Activated CD4-positive, alpha-beta T cell treated with anti-CD3 and anti-CD28 coated beads, Interleukin-2, amount 10 ng/mL, durations not matched to agents 24 days and 14 days (primary cell): ENCODE measurements at places on chromosomes 4 and X. TPM values are rescaled to one million over a fixed set of nuclear protein-coding genes. Genes with fewer than 3 reads are reported as not detected.
A peak's percentile ranks its signal among the peaks of the same experiment; 100 is the strongest.

Gene ARHGEF9
- 16.7 and 18.9 TPM in 2 replicates for total RNA-seq

Gene IQCM
- total RNA-seq, result not detected in 2 replicates

Gene NR0B1
- not detected in 2 replicates for total RNA-seq

Gene IL13RA1
- total RNA-seq, result 0.33 and 0.36 TPM in 2 replicates

Gene PRR32
- not detected in 2 replicates for total RNA-seq

DNA sequence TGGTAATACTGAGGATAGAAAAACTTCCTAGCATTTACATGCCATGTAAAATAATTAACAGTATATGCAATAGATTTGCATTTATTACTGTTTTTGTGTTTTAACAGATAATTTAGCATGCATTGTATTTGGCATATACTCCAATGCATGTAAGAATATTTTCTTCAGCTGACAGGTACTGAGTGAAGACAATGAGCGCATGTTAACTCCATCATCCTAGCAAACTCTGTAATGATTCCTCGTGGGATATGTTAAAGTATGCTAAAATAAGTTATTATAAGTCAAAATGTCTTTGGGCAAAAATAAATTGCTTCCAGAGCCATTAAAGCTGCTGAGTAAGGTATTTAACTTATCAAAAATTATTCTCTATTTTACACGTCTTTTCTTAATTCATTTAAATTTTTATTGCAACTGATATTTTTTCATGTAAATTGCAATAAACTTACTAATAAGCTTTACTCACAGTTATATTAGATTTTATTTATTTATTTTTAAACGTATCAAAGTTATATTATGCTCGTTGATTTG is 616.4 kb upstream of the NDST4 start:
- no peaks in the 10 kb centered on the region for H3K27me3 ChIP-seq
- H3K27ac ChIP-seq, result no peak overlapping the region
- H3K4me3 ChIP-seq, result no peak overlapping the region
- no peaks in the 10 kb centered on the region for H3K4me1 ChIP-seq

DNA sequence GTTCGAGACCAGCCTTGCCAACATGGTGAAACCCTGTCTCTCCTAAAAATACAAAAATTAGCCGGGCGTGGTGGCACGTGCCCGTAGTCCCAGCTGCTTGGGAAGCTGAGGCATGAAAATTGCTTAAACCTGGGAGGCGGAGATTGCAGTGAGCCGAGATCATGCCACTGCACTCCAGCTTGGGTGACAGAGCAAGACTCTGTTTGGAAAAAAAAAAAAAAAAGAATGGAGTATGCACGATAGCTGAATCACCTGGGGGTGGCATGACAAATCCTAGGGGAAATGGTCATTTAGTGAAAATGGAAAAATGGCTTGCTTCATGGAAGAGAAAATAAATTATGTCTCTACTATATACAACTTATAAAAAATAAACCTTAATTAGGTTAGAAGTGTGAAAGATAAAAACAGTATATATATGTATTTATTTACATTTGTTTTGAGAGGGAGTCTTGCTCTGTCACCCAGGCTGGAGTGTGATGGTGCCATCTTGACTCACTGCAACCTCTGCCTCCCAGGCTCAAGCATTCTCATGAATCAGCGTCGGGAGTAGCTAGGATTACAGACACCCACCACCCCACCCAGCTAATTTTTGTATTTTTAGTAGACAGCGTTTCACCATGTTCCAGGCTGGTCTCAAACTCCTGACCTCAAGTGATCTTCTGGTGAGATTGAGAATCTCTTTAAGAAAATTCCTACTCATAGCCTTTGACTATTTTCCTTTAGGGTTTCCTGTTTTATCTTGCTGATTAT is 19.3 kb upstream of the ING2 start:
- H3K36me3 ChIP-seq, result no peaks in the 10 kb centered on the region
- H3K27ac ChIP-seq, result no peak overlapping the region
- no peaks in the 10 kb centered on the region for H3K27me3 ChIP-seq
- H3K4me1 ChIP-seq, result no peaks in the 10 kb centered on the region
- H3K4me3 ChIP-seq, result no peak overlapping the region

DNA sequence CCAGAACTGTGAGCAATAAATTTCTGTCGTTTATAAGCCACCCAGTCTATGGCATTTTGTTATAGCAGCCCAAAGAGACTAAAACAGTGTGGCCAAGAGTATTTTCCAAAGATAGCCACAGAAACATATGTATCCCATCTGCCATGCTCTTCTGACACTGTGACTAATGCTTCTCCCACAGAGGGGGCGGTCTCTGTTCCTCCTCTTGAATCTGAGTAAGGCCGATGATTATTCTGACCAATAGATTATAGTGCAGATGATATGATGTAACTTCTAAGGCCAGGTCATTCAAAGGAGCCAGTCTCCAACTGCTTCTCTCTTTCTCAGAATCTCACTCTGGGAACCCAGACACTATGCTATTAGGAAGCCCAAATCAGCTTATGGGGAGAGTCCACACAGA is 570.7 kb downstream of the BCOR start:
- H3K27me3 ChIP-seq, result no peaks in the 10 kb centered on the region
- no peak overlapping the region for H3K27ac ChIP-seq
- DNase-seq, result no peak
- H3K36me3 ChIP-seq, result no peaks in the 10 kb centered on the region

GRCh38 chr4:77821775-77822174 is 2.6 kb upstream of the CNOT6L start:
- peak overlapping the region; percentile 100 for H3K27ac ChIP-seq
- H3K4me3 ChIP-seq, result peak overlapping the region; percentile 97
- peak; percentile 79 for DNase-seq
- H3K27me3 ChIP-seq, result peaks cover 1% of the 10 kb centered on the region

- H3K36me3 ChIP-seq, result no peaks in the 10 kb centered on the region
- H3K4me3 ChIP-seq, result no peak overlapping the region
- peak; percentile 46 for DNase-seq
These were observed 85.2 kb upstream of the DCLK2 start for GRCh38 chr4:149993030-149993429.

DNA sequence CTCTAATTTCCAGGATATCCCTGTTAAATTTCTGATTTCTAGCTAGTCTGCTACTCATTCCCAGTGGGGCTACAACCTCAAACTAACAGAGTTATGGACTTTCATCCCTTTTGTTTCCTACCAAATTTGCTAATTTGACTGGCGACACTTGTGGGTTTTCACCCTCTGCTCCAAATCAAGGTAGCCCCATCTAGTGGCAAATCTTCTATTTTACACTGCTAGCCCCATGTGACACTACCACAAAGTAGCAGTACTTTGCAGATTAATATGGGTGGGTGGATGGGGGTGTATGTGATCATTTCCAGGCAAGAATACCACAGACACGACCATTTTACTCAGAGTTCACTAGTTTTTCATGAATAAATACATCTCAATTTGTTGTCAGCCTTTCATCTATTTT is 150.3 kb downstream of the MSL3 start:
- peaks cover 3% of the 10 kb centered on the region for H3K4me1 ChIP-seq
- H3K36me3 ChIP-seq, result peaks cover 2% of the 10 kb centered on the region
- no peak overlapping the region for H3K27ac ChIP-seq
